Left lung (tissue), 14 donors: ENCODE measurements at places on chromosomes 1 and 21. TPM values are rescaled to one million over a fixed set of nuclear protein-coding genes. Genes with fewer than 3 reads are reported as not detected.

DNA sequence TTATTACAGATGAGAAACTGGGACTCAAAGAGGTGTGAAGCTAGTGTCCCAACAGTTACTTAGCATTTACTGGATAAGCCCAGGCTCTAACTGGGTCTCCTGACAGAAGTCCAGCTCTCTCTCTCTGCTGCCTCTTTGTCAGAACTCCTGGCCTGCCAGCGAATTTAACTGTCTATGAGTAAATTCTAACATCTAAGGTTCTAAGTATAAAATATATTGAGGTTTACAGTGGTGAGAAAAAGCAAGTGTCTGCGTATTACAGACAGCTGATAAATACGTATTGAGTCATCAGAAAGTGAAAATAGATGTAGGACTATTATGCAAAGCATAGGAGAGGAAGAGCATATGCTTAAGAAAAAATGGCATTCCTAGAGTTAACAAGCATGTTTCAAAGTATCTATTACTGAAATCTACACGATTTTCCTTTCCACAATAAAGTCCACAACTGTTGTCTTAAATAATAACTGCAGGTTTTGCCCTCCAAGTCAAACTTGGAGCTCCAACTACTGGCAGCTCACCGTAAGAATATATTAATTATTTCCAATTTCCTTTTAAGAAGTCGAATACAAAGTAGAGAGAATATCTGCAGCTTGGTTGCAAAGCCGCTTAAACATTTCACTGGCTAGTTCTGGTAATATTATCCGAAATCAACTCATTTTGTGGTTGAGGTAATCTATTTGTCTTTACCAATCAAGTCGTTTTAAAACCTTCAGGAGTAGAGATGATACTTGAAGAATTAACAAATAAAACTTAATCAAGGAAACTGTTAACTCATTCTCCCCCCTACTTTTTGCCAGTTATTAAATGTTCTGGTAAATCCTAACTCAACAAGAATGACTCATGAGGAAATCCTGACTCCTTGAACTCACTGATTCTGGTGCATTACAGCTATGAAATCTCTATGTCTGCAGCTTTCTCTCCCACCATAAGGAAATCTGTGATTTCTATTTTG is 1.4 kb upstream of the RGS2 start:
- no peak for DNase-seq

DNA sequence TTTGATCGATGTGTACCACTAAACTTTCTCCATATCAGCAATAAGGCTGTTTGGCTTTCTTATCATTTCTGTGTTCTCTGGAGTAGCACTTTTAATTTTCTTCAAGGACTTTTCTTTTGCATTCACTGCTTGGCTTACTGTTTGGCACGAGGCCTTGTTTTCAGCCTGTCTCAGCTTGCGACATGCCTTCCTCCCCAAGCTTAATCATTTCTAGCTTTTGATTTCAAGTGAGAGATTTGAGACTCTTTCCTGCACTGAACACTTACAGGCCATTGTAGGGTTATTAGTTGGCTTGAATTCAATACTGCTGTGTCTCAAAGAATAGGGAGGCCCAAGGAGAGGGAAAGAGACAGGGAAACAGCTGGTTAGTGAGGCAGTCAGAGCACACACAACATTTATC is 120.6 kb upstream of the KCND3 start:
- DNase-seq: no peak

DNA sequence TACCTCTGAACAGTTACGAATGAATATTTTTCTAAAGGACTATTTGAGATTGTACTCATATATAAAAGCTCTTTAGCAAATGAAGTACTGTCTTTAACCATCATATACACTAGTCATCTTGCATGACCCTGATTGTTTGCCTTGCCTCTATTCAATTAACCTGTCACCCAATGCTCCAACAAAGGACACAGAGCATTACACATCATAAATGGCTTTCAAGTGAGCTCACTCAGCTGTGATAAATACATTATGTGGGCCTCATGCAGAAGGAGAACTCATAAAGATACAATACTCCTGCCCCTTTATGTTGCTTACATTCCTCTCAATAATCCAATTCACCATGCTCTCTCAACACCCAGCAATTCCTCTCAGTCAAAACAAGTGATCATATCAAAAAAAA is 993.0 kb upstream of the PRMT6 start:
- no peak for DNase-seq

DNA sequence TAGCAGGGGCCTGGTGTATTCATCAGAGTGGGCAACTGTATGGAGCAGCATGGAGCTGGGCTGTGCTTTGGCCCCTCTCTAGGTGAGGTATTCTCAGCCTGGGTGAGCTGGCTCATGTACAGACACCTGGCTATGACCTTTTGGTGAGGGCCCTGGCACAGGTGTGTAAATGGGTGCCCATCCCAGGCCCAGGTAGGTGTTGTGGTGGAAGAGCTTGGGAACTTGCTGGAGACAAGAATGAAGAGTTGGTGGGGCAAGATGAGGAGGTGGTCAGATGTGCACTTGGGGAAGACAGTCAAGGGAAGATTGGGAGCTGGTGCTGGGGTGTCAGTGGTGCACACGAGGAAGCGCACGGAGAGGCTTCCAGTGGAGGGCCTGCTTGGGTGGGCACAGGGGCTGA is 95.5 kb downstream of the TRIM11 start:
- DNase-seq: no peak

DNA sequence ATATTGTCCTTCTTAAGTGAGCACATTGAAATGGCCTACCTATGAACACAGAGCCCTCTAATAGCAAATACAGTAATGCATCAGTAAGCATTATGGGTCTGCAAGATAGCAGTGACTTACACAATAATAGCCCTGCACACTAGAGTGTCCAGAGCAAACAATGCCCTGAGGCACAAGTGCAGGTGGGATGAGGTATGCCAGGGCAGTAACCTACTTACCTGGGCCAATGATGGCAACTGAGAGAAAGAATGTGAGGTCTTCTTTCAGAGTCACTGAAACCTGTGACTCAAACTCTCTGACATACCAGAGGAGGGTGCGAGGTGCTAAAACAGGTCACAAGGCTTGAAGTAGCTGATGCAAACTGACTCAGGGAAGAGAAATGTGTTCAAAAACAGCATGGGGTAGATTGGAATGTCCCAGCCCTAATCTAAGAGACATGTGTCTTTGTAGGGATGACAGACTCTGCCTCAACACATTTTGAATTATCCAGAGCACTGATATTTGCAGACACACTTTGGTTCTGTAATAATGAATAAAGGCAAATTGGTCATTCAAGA is 168.5 kb upstream of the RUNX1 start:
- no peak for DNase-seq

CAMK2N1 gene
- polyA plus RNA-seq: 65.8 TPM

AMPD1 gene
- not detected for polyA plus RNA-seq
